ENCODE measurements at places on chromosomes 3 and 15.

DNA sequence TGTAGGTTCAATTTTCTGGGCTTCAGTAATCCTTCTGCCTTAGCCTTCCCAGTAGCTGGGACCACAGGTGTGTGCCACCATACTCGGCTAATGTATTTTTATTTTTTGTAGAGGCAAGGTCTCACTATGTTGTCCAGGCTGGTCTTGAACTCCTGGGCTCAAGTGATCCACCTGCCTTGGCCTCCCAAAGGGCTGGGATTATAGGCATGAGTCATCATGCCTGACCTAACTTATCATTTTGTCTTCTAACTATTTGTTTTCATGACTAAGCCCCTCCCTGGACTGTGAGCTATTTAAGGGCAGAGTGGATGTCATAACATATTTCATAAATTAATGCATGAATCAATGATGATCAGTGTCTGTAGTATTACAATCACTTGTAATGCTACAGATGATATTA is 56.1 kb upstream of the PIAS1 start:
- DNase-seq, result no peak

DNA sequence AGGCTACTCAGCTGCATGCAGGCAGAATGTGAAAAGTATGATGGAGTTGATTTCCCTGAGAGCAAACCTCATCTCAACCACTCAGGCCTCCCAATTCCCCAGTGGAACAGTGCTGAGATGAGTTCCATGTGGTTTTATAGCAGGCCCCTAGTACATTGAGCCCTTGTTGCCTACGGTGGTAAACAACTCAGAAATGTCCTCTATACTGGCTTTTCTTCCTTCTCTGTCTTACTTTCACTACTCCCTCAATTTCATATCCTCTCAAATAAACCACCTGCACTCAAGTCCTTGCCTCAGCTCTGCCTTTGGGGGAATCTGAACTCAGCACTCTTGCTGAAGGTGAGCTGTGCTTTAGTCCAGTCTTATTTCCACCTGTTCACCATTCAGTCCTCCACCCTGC is 399.9 kb downstream of the PDCD6IP start:
- no peak for DNase-seq

DNA sequence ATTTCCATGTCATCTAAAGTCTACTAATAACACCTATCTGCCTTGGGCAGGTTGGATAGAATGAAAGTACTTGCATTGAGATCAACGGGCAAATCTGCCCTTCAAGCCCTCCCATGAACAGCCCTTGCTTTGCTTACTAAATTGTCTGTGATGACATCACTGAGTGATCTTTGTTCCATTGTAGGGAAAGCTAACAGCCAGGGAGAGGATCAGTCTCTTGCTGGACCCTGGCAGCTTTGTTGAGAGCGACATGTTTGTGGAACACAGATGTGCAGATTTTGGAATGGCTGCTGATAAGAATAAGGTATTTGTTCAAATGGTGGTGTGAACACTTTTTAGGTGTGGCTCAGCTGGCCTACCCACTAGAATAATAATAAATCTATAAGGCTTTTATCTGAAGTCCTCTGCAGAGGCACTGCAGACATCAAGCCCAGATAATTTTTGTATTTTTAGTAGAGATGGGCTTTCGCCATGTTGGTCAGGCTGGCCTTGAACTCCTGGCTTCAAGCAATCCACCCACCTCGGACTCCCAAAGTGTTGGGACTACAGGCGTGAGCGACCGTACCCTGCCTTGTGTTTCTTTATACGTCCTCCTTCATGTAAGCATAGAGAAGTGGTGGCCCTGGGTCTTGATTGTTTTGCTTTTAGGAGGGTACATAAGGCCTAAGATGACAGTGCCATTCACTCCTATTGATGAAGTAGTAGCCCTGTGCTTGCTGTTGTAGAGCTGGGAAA is 5.7 kb downstream of the PCCB start:
- DNase-seq, result no peak

DNA sequence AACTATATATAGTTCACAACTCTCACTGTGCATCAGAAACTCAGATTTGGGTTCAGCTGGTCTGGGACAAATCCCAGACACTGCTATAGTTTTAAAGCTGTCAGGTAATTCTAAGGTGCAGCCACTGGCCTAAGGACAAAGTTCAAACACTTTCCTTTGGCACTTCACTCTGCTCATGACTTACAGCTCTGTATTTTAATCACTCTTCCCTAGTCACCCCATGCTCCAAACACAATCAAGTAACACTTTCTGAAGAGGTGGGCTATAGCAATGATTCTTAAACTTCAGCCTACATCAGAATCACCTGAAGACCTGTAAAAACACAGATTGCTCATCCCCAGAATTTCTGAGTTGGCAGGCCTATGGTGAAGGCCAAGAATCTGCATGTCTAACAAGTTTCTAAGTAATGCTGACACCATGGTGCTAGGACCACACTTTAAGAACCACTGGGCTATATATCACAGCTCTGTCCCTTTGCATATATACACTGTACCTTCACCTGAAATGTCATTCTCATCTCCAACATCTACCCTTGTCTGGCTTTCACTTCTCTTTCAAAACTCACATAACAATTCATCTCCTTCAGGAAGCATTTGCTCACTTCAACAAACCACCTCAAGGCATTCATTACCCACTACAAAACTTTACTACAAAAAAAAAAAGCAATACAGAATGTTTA is 21.4 kb downstream of the STAG1 start:
- DNase-seq, result no peak

- DNase-seq, result no peak
Observed at GRCh38 chr15:63879995-63880394, 46.2 kb upstream of the HERC1 start.

- DNase-seq, result no peak
Observed at GRCh38 chr3:196793246-196793645, 53.6 kb downstream of the PAK2 start.

DNA sequence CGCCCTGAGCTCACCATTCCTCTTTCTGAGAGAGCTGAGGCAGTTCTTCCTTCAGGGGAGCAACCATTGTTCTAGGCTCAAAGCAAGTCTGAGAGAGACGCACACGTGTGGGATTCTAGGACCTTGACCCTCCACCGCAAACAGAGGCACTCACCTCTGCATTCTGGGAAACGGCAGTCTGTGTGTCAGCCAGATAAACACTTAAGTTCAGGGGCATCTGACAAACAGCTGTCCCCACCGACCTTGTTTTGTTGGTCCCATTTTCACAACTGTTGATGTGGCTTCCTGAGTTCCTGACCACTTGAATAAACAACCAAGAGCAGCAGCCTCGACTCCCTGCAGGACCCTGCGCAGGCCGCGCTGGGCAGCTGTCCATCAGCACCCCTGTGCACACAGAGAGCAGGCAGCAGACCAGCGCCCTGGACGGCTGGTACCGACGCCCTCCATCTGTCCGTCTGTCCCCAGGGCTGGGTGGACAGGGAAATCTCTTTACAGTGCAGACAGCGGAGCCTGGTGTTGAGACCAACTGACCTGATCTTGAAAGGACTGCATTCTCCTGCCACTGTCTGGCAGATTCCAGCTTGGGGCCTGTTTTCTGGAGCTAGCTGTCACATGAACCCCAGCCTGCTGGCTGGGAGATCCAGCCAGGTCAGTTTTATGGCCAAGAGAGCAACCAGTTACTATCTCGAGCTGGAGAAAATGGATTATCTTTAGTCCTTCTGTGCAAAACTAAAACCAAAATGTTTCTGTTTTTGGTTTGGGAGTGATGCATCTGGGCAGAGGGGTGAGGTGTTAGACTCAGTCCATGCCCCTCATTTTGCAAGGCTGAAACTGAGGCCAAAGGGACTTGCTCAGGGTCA is 64.2 kb downstream of the FAM43A start:
- DNase-seq, result no peak

GRCh38 chr3:22555753-22556435 is 647.2 kb upstream of the UBE2E2 start:
- DNase-seq, result no peak

- DNase-seq, result no peak
Observed at GRCh38 chr3:52026041-52026440, 30.3 kb downstream of the DUSP7 start.

DNA sequence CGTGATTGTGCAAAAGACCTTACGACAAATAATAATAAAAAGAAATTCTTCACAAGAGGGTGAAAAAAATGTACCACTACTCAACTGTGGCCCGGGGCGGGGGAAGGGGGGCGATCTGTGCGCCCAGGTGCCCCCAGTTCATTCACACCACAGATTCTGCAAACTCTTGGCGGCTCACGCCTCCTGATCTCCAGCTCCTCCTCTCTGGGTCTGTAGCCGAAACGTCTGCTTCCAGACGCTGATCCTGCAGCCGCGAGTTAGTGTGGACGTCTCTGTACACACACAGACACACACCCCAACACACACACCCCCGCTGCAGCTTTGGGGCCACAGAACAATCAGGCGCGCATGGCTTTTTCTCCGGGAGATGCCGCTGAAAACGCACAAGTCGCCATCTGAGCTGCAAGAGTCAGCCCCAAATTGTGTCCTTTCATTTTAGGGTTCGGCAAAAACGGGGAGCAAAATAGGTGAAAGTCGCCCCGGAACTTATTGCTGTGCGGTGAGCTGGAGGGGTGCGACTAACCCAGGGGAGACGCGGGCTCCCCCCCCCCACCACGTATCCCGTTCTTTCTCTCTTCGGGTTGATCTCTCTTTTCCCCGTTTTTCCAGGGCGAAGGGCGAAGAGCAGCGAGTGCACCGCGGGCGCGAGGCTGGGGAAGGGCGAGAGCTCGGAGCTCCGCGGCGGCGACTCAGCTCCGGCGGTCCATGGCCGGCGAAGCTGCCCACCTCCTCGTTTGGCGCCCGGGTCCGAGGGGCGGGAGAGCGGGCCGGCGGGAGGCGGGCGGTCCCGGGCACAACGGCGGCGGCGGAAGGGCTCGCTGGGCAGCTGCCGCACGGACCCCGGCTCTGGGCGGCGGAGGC is 505 bp upstream of the WNT5A start:
- DNase-seq, result no peak

DNA sequence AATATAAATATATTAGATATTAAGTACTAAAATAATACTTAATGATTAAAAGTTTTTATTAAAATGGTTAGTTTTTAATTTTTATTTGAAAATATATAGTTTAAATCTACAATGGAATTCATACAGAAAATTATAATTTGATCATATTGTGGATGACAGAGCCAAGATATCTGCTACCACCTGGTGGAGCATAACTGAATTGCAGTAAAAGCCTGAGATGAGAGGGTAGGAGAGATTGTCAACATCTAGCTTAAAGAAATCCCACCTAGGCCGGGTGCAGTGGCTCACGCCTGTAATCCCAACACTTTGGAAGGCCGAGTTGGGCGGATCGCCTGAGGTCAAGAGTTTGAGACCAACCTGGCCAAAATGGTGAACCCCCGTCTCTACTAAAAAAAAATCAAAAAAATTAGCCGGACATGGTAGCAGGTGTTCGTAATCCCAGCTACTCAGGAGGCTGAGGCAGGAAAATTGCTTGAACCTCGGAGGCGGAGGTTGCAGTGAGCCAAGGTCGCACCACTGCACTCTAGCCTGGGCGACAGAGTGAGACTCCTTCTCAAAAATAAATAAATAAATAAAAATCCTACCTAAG is 25.1 kb upstream of the CSTA start:
- no peak for DNase-seq

- DNase-seq, result no peak
Observed at GRCh38 chr15:34494084-34494399, 56.4 kb upstream of the GOLGA8A start.

GRCh38 chr3:183774631-183775030 is 50.7 kb downstream of the MAP6D1 start:
- DNase-seq, result no peak

DNA sequence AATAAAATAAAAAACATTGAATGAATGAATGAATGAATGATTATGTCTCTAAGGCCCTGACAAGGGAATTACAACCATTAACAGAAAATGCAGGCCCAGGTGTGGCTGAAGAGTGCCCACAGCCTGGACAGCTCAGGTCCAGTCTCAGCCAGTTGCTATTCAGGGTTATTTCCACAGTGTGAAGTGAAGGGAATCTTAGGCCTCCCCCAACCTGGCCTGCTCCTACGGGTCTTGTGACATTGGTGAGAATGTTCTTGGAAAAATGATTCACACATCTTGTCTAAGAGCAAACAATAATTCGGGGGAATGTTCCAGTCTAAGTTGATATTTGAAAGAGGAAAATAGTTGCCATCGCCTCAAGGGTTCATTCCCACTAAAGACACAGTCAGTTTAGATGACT is 37.0 kb downstream of the MINDY4B start:
- no peak for DNase-seq

DNA sequence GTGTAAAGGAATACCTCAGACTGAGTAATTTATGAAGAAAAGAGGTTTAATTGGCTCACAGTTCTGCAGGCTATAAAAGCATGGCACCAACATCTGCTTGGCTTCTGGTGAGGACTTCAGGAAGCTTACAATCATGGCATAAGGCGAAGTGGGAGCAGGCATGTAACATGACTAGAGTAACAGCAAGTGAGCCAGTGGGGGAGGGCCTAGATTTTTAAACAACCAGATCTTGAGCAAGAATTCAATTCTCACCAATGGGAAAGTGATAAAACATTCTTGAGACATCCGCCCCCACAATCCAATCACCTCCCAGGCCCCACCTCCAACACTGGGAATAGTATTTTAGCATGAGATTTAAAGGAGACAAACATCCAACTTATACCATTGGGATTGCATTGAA is 44.2 kb upstream of the BCL2A1 start:
- no peak for DNase-seq

- DNase-seq, result no peak
Observed at GRCh38 chr15:98967096-98967495, 40.5 kb downstream of the PGPEP1L start.

- no peak for DNase-seq
Observed at GRCh38 chr3:132062535-132062934, 27.7 kb upstream of the CPNE4 start.

GRCh38 chr3:171531716-171532115 is 71.5 kb upstream of the TNIK start:
- DNase-seq, result no peak

DNA sequence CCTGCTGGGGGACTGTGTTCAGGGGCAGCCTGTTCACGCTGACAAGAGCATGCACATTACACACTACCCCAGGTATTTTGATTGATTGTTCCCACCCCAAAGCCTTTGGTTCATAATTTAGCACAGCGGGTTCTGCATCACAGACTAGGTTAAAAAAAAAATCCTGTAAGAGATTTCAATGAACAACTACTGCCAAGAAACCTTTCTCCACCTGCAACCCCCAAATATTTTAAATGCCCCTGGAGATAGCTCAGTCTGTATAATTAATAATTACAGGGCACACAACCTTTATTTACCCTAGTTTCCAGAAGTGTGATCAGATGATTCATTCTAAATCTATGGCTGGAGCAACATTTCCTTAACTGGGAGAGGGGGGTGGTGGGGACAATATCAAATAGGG is 87.6 kb downstream of the NR2F2 start:
- no peak for DNase-seq

- DNase-seq, result no peak
Observed at GRCh38 chr3:4107430-4107829, 195.7 kb upstream of the SETMAR start.

GRCh38 chr3:138389841-138390581 is 41.6 kb downstream of the MRAS start:
- DNase-seq, result no peak

DNA sequence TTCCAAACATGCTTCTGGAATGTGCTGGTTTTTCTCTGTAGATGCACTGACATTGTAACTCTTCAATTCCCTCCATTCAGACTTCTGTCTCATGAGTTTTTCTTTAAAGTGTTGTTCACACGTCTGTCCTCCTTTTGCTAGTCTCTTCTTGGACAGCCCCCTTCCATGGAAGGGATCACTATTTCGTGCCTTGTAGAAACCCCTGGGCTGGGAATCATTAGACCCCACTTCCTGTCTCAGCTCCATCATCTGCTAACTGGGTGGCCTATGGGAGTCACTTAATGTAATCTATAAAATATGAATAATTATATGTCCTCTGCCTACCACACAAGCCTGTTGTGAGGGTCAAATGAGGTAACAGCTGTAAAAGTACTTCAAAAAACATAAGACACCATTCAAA is 110.6 kb downstream of the THSD4 start:
- no peak for DNase-seq
